Activated CD4-positive, alpha-beta T cell treated with anti-CD3 and anti-CD28 coated beads for 24 hours (primary cell): ENCODE measurements at places on chromosomes 3 and 15.
A peak's percentile ranks its signal among the peaks of the same experiment; 100 is the strongest.

DNA sequence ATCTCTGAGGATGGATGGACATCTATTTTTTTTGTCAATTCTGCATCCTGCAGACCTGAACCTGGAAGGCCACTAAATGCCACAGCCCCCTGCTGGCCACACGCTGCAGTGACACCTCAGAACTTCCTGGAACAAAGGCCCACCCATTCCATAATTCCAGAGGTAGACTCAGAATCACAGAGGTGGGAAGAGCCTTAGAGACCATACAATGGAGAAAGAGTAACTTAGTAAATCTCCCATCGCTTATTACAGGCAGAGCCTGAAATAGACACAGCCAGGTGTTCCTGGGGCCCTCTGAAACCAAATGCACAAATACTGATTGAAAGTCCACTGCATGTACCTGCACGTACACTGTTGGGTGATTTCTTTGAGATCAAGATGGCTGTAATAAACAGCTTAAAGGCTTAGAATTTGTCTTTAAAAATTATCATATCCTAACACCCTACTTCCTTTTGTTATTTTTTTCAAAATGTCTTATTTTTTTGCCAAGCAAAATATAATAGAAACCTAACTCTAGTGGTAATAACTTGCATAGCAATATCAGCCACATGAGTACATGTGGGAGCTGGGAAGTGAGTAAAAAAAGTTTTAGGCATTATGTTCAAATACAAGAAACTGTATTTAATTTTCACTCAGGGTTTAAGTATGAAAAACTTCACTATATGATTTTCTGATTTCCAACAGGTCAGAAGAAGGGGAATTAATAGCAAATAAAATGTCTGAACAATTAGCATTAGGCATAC lies 62.7 kb downstream of the EOMES start:
- DNase-seq = peak; percentile 19

DNA sequence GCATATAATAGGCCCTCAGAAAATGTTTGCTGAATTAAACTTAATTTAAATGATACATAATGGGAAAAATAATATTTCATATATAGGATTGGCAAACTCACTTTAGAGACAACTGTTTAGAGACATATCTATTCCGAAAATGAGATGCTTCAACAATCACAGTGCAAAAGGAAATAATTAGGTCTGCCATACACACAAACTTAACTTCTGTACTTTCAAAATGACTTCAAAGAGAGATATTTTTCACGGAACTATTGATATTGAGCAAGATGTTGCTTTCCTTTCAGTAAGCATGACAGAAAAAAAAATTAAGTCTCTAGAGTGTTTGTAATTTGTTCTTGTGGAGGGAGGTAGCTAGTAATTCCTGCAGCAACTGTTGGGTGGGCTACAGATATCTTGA lies 769.5 kb downstream of the TUSC7 start:
- no peak for DNase-seq

DNA sequence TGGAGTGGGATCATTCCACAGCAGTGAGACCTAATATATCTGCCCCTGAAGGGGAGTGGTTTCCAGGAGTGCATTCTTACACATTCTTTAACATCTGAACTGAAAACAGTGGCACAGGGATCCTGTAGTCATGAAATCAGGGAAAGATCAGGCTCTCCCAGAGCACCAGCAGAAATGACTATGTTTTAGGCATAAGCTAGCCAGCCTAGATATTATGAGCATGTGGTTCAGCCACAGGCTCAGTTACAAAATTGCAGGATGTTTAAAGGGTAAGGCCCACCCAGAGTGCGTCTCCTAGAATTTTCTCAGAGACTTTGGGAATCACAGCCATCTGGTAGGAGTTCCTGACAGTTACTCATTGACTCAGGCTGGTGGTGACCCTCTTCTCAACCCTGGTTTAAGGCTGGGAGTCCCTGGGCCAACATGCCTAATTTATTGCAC lies 20.9 kb downstream of the FSTL1 start:
- DNase-seq = no peak

DNA sequence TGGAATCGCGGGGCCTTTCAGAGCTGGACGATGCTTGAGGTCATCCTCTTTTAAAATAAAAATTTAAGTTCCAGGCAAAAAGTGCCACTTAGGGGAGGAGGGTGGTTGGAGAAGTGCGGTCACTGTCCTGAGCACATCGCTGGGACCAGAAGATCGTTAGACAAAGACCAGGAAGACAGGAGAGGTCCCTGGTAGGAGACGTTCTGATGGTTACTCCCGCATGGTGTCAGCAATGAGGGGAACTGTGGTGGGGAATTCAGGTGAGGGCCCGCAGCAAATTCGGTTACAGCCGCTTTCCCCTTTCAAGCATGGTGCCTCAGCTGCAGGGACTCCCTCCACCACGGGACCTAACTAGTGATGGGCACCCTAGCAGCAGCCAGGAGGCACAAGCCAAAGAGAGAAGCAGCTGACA lies 1.0 kb upstream of the ISY1 start:
- DNase-seq = no peak

DNA sequence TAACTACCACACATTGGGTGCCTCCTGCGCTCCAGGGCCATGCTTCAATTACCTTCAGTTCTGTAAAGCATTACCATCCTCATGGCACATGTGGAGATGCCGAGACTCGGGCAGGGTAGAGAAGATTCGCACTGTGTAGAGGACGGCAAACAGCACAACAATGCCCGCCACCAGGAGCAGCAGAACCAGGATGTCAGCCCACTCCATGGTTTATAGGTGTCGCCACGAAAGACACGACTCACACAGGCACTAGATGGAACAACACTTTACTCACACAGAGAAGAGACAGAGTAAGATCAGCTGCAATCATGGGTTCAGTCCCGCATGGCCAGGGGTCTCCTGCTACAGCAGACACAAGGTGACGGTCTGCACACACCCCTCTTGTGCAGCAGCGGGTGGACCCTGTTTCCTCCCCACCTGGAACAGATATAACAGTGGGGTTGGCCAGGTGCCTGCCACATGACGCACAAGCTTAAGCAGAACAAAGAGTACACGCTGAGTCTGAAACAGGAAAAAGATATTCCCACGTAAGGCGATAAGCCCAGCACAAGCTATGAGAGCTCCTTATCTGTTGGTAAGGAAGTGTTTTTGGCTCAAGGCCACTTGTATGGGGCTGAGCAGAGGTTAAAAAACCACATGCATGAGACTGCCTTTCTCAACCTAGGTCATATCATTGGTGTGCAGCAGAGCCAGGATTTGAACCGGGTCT lies 2.5 kb upstream of the TBC1D21 start:
- DNase-seq = no peak

DNA sequence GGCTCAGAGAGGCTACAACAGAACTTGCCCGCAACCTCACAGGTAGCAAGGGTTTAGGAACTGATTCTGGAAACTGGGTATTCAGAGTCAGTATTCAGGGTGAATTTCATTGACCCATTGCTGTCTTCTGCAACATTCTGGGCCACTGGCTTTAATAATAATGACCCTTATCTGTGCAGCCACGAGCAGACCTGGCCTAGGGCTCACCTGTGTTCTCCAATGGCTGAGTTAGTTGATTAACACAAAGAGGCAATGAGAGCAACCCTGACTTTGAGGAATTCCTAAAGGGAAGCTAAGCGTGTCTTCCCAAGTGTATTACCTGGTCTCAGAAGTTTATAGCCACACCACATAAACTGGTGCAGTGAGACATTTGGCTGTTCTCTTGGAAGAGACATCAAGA lies 289.9 kb downstream of the EPHB1 start:
- no peak for DNase-seq

DNA sequence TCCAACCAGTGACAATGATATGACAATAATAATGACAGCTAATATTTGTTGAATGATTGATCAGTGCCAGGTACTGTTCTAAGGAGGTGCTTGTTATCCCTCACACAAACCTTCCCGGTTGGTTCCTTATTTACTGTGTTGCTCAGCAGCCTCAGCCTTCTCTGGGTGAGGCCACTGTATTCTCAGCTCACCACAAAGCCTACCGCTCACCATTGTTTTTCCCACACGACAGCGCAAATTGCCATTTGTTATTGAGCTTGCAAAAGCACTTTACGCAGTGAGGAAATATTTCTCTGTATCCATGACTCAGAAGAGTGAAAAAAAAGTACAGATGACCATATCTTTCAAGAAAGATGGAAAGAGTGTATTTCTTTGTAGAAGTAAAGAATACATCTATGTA lies 49.5 kb upstream of the PDZRN3 start:
- no peak for DNase-seq

- peak; percentile 37 for DNase-seq
Observed at GRCh38 chr3:16309558-16309957, 44.5 kb downstream of the OXNAD1 start.

DNA sequence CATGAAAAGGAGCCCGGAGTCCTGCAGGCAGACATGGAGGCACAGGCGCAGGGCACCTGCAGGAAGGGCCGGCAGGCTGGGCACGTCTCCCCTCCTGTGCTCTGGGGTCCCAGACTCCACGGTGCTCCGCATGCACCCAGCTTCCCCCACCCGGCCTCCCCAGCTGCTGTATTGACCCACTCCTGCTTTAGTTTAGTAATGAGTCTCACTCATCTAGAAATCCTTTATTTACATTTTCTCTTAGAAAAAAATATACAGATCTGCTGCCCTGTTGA lies 8.5 kb downstream of the MESP2 start:
- no peak for DNase-seq

DNA sequence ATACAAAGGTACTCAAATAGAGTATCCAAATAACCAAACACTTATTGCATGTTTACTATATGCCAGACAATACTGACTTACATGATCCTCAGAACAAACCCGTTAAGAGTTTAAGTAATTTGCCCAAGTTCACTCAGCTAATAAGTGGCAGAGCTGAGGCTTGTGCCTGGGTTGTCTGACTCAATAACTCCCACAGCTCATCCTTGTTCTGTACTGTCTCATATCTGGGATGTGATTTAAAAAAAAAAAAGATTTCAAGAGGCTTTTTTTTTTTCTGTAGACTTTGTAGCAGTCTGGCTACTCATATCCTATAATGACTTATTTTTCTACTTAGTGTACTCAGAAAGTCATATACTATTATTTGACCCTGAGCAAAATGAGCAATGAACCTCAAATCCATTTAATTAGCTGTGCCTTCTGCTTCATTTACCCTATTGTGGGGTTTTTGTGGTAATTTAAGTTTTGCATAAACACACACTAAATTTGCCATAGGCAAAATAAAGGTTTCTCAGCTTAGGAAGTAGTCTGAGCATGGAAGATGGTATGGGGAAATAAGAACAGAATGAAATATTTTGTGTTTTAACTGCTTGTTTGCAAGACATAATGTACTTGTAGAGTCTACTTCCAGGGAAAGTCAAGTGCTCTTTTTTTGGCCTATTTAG lies 3.1 kb downstream of the NSUN3 start:
- no peak for DNase-seq

GRCh38 chr3:142035308-142035922 lies 113.9 kb downstream of the TFDP2 start:
- no peak for DNase-seq
